Stimulated activated CD8-positive, alpha-beta memory T cell treated with anti-CD3 and anti-CD28 coated beads, Interleukin-4, amount 100 ng/mL, for 4 hours (primary cell): ENCODE measurements at places on chromosomes 1 and 21.

- DNase-seq, result no peak
These were observed 18.2 kb upstream of the AHCTF1 start for GRCh38 chr1:246949956-246950355.

- DNase-seq, result no peak
These were observed 98.7 kb upstream of the C8B start for GRCh38 chr1:57064379-57065140.

GRCh38 chr1:165508291-165508690 lies 35.5 kb upstream of the LRRC52 start:
- no peak for DNase-seq

DNA sequence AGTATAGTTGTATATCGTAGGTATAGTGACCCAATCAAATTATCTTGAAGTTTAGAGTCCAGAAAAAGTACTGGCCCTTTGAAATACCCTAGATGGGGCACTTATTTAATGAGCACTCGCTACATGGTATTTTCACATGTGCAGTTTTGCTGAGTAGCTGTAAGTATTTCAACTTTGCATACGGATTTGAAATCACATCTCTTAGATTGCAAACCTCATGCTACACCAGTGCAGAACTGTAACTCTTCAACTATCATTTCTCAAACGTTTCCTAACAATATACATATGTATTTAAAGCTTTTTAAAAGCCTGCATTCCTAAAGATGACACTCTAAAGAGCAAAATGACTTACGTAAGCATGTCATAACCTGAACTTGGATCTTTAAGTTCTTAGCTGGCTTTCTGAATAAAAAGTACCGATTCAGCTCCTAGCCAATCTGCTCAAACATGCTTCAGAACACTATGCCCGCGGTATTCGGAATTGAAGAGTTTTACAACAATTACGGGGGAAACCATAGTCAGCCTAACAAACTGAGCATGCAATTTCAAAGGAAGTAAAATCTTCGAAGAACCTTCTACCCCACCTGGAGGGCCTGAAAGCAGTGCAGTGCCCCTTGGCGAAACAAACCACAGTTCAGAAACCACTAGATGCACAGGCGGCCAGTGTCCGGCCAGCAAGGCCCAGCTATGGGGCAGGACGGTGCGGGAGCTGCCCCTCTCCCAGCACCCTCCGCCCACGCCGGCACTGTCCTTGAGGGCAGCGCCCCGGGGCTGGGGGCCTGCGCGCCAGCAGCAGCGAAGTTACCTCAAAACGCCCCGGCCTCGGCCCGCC lies 863 bp downstream of the FH start:
- DNase-seq, result no peak

DNA sequence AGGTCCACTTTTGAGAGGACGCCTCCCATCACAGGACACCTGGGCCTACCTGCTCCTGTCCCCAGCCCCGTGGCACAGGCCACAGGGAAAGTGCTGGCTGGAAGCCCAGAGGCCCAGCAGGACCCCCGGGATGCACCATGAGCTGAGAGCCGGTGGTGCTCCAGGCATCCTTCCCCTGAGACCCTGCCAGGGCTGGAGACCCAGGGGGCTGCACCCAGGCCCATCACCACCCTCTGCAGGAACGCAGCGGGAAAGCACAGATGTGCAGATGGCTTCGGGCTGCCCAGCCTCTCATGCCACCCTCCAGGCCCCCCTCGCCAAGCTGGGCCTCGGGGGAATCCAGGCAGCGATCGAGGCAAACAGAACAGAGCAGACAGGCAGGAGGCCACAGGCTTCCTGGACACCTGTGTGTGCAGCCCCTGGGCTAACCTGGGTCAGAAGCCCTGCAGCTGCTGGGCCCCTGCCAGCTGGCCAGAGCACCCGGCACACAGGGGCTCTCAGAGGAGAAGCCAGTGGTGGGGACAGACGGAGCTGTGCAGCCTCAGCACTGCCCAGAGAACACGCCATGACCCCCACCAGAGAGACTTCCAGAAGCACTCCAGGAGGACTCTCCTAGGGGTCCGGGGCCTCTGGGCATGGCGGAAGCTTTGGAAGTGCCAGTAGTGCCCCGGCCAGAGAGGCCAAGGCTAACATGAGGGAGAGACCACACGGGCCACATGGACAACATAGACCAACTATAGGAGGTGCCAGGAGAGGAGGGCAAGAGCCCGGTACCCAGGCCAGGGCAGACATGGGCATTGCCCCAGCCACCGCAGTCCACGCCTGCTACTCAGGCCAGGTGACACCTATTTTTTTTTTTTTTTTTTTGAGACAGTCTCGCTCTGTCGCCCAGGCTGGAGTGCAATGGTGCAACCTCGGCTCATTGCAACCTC lies 71.4 kb downstream of the ARHGEF16 start:
- no peak for DNase-seq

DNA sequence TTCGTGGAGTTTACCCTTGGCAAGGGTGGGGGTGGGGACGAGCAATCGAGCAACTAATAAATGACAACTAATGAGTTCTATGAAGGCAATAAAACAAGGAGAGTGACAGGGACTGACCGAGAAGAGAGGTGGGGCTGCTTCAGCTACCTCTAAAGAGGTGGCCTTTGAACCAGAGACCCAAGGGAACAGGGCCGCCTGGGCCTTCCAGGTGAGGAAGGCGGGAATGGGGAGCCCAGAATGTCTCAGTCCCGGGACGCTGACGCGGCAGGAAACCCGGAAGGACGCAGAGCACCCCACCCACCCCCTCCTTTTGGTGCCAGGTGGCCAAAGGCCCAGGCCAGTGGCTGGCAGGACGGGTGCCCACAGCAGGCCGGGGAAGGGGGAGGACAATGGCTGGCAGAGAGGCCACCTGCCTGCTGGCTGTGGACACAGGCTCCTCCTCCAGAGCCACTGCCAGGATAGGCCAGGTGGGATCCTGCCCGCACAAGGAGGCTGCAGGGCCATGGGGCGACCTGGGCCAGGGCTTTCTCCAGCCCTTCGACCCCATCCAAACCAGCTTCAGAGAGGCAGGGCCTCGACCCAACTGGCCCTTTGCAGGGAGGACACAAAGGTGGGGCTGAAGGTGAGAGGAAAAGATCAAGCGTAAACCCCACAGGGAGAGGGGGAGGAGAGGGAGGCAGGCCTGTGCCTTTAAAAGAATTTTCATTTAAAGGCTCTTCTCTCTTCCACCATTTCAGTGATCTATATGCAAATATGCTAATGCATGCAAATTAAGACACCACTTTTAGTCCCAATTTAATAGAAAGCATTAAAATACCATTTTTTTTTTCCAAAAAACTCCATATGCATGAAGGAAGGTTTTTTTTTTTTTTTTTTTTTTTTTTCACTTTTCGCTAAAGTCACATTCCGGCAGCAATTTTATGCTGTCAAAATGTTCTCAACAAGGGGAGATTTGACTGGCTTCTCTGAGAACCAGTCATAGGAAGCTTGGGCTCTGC lies 58.1 kb downstream of the CASZ1 start:
- no peak for DNase-seq

DNA sequence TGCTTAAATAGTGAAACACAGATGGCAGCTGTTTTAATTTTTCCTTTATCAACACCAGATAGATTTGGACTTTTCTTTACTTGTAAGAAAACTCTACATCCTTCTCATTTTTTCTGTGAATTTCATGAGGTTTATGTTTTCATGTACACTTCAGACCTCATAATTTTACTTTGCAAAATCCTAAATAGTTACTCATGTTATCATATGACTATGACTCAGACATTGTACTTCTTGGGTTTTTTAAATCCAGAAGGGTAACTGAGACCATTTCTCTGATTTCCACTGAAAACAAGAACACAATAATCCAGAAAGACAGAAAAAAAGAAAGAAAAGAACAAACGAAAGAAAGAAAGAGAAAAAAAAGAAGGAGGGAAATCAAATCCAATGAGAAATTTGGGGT lies 1021.6 kb downstream of the NCAM2 start:
- DNase-seq, result no peak

DNA sequence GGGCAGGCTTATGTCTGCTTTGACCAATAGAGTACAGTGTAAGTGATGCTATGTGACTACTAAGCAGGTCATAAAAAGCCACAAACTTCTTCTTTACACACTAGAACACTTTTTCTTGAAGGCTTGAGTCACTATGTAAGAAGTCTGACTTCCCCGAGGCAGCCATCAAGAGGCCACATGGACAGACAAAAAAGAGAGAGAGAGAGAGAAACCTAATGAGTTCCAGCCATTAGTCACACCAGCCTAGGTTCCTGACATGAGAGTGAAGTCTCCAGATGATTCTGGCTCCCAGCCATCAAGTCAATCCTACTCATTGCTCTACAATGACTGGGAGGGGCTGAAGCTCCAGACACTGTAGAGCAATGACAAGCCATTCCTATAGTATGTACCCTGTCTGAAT lies 101.4 kb downstream of the LHX9 start:
- no peak for DNase-seq

DNA sequence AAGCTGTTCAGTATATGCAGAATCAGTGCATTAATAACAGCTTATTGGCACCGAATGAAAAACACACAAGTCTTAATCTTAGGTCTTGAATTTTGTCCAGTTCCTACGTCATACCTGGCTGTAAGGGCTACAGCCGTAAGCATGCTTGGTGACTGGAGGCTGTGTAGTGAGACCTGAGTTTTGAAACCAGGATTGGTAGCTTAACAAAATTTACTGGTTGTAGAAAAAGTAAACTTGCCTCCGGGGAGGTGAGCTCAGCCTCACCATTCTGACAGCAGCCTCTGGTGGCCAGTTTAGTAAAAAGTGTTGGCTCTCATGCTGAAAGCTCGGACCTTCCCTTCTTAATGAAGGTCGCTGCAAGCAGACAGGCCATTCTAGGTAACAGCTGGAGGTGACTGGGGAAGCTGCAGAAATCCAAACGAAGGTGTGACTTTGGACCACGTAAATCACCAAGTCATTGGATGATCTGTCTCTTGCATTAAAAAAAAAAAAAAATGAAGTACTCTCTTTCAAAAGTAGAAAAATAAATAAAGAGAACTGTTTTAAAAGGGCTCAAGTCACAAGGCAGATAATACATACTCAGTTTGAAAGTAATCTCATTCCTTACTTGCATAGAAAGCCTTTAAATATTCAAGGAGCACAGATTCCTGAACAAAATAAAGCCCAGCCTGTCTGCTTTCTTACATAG lies 48.9 kb downstream of the HLCS start:
- no peak for DNase-seq

- DNase-seq, result no peak
These were observed 11.0 kb downstream of the PRDM15 start for GRCh38 chr21:41868062-41868710.

DNA sequence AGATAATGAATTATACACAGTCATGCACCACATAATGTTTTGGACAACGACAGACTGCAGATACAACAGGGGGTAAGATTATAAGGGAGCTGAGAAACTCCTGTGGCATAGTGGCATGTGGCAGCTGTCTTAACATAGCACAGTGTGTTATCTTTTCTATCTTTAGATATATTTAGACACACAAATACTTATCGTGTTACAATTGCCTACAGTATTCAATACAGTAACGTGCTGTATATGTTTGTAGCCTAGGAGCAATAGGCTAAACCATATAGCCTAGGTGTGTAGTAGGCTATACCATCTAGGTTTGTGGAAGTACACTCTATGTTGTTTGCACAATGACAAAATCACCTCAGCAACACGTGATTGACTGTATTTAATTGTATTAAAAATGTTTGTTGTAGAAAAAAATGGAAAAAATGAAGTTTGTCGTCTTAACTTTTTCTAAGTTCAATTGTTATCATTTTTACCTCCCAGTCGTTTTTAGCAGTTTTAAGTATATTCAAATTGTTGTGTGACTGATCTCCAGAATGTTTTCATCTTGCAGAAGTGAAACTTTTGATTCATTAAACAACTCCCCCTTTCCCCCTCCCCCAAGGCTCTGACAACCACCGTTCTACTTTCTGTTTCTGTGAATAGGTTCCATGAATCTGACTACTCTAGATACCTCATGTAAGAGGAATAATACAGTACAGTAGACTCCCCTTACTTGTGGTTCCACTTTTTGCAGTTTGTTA lies 351.0 kb upstream of the B3GALT2 start:
- no peak for DNase-seq

DNA sequence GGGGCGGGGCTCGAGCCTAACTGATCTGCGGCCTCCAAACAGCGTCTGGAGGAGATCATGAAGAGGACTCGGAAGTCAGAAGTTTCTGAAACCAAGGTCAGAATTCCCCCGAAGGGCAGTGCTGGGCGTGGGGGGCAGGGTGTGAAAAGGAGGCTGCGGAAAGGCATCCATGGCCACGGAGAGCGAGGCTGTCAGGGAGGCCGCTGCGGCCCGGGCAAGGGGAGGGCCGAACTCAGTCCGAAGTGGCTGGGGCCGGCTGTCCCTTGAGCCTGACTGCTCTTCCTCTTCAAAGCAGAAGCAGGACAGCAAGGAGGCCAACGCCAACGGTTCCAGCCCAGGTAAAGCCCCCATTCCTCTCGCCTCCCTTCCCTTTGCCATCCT lies 23.2 kb downstream of the MAP7D1 start:
- DNase-seq, result no peak

- no peak for DNase-seq
These were observed 22.8 kb upstream of the CDK18 start for GRCh38 chr1:205481629-205482151.

GRCh38 chr1:189226779-189227178 lies 1250.9 kb downstream of the BRINP3 start:
- no peak for DNase-seq

- no peak for DNase-seq
These were observed 55.9 kb downstream of the TOR3A start for GRCh38 chr1:179137617-179138255.

DNA sequence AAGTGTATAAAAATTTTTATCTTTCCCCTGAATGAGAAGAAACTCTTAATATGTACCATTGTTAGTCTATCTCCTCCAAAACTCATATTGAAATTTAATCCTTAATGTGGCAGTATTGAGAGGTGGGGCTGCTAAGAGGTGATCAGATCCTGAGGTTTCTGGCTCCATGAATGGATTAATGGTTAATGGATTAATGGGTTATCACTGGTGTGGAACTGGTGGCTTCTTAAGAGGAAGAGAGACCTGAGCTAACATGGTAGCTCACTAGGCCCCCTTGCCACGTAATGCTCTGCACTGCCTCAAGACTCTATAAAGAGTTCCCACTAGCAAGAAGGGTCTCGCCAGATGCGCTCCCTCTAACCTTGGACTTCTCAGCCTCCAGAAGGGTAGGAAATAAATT lies 70.6 kb upstream of the ZBTB18 start:
- no peak for DNase-seq

- DNase-seq, result no peak
These were observed 48.3 kb downstream of the CLIC4 start for GRCh38 chr1:24793447-24794129.

DNA sequence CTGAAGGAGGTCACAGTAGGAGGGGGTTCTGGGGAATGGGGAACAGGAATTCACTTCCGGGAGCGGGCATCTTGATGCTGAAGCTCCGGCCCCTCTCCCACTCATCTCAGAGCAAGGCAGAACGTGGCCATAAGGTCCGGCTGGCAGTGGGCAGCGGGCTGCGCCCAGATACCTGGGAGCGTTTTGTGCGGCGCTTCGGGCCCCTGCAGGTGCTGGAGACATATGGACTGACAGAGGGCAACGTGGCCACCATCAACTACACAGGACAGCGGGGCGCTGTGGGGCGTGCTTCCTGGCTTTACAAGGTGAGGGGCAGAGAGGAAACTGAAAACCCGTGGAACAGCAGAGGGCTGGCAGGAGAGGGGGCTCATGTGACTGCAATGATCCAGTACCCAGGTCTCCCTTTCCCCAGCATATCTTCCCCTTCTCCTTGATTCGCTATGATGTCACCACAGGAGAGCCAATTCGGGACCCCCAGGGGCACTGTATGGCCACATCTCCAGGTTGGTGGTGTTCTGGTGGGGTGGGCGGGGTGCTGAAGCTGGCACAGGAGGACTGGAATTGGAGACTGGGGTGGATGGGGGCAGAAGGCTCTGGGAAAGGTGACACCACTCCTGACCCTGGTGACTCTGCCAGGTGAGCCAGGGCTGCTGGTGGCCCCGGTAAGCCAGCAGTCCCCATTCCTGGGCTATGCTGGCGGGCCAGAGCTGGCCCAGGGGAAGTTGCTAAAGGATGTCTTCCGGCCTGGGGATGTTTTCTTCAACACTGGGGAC lies 3.0 kb downstream of the SLC27A3 start:
- no peak for DNase-seq
